ENCODE measurements at places on chromosomes 2 and 18.

- no peak for DNase-seq
Measured at GRCh38 chr2:209141818-209142217, 282.0 kb upstream of the MAP2 start.

DNA sequence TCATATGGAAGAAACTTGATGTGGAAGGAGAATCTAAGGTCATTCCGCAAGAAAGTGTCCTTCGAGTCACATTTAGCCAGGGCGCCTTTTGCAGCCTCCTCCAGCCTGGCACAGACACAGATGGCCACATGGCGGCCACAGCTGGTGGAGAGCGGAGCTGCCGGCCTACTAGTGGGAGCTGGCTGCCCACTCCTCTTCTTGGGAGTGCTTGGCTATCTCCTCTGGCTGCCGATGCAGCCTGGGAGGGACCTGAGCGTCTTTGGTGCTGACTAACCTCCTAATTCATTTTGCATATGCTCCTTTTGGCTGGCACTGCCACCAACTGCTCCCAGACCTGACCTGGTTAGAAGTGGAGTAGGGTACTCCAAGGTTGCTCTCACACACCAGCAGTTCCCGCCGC, 199.3 kb upstream of the MYT1L start:
- DNase-seq, result no peak

DNA sequence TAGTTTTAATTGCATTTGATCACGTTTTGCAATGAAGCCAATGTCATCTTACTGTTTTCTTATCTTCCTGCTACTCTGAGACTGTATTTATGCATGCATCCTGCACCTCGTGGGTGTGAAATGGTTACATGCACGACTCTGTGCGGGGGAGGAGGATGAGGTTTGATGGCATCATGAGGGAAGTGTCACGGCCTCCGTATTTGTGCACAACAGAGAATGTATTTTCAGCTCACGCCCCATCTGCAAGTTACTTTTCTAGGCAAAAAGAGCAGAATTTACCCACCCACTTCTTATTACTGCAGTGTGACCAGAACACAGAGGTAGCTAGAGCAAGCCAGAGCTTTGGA, 145.1 kb downstream of the TDRD15 start:
- DNase-seq, result no peak

DNA sequence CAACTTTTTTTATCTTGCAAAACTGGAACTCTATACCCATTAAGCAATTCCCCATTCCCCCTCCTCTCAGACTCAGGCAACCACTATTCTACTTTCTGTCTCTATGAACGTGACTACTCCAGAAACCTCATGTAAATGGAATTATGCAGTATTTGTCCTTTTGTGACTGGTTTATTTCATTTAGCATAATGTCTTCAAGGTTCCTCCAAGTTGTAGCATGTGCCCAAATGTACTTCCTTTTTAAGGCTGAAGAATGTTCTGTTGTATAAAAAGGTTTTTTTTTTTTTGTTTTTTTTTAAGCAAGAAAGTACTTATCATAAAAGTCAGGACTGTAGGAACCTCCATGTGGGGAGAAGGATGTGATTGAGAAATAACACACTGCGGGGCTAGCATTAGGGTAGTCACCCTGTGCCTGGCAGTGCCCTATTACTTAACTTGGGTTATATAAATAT, 262.9 kb upstream of the FBXO11 start:
- no peak for DNase-seq

All from fibroblast of mammary gland (primary cell).